Tibial artery (tissue), 4 donors: ENCODE measurements at places on chromosomes 2 and 18.

DNA sequence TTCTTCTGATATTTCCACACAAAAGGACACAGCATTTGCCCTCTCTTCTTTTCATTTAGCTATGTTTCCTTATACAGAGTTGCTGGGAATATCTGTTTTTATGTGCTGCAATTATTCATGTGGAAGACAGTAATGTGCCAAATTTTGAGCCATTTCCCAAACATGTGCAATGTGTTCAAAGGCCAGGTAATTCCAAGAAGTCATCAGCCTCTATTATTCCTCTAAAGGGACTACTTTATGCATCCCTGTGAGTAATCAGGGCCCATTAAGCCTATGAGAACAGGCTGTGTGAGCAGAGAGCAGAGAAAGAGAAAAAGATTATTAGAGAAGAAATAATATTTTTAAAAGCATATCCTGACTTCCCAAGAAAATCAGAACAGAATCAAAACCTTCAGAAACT lies 107.6 kb upstream of the OSR1 start:
- DNase-seq, result no peak

DNA sequence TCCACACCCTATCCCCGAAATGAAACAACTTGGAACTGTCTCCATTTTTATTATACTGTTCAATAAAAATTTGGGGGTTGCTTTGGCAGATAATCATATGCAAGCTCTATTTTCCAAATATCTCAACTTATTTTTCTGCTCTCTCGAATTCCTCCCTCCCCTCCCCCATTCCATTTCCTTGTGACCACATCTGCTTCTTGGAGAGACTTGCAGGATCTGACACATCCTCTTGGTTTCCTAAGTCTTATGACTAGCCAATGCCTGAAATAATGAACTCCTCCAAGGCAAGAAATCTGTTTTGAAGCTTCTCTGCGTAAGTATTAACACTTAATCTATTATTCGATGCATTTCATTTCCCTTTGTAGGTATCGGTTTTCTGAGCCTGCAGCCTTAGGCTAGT lies 16.1 kb downstream of the TGIF1 start:
- DNase-seq, result no peak

DNA sequence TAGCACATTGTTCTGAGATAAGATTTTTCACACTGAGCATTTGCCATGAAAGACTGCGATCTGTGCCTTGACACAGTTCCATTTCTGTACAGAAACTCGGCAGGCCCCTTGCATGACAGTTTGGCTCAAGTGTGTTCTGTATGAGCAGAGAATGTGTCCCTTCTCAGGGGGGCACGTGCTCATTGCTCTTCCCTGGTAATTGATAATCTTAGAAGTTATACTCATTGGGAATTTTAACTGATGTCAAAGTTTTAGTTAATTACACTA lies 171.3 kb downstream of the PTGR3 start:
- DNase-seq, result no peak

DNA sequence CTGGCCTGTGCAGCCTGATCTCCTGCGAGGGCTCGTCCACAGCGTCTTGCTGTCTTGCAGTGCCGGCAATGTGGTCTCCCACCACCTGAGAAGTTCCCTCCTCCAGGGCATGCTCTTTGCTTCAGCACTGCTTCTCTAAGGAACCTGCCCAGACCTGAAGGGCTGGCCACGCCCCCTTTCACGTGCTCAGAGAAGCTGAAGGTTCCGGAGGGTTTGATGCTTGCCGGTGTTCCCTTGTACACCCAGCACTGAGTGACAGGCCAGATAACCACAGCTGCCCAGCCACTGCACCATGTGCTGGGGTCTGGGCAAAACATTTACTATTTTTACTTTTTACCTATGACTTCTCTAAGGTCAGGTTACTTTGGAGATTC lies 1.7 kb upstream of the POLR2D start:
- no peak for DNase-seq
